ENCODE measurements at places on chromosomes 12 and 14. TPM values are rescaled to one million over a fixed set of nuclear protein-coding genes. Genes with fewer than 3 reads are reported as not detected.

DNA sequence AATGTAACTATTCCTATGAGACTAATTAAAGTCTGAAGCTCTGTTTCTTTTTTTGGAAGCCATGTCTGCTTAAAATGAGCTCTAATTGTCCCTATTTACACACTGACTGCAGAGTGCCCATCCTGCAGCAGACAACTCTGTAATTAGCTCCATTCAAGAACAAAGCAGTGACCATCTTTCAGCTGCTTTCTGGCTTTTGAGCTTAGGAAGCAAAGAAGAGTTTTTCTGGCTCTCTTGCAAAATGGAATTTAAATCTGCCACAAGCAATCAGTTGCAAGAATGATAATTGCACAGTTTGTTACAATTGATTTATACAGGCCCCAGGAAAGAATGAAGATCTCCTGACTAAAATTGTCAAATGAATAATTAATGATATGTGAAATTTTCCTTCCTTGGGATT is 83.4 kb downstream of the GAS2L3 start:
- DNase-seq: no peak

DNA sequence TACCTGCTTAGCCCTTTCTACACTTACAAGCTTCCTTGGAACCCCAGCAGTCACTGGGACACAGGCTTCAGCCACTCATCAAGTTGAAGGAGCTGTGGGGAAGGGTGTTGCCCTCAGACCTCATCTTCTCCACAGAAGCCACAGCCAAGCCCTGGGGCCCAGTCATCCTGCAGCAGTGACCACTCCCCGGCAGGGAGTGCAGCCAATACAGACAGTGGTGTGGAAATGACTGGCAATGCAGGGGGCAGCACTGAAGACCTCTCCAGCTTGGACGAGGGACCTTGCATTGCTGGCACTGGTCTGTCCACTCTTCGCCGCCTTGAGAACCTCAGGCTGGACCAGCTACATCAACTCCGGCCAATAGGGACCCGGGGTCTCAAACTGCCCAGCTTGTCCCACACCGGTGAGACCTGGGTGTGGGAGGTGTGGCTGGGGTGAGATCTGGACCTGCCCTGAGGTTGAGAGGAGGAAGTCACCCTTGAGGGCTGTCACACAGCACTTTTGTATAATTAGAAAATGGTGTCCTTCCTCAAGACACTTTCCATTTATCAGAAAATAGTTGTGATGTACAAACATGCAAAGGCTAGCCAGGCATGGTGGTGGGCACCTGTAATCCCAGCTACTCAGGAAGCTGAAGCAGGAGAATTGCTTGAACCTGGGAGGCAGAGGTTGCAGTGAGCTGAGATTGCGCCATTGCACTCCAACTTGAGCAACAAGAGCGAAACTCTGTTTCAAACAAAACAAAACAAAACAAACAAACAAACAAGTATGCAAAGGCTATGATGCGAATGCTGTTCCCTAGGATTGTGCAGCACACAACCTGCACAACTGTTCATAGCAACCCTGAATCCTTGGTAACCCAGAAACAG is 9.9 kb downstream of the GLI1 start:
- no peak for DNase-seq

Gene PRIMA1
- not detected for total RNA-seq

- DNase-seq: no peak
Observed at GRCh38 chr12:91180582-91181395, 1.8 kb downstream of the DCN start.

Gene AQP2
- not detected for total RNA-seq

DNA sequence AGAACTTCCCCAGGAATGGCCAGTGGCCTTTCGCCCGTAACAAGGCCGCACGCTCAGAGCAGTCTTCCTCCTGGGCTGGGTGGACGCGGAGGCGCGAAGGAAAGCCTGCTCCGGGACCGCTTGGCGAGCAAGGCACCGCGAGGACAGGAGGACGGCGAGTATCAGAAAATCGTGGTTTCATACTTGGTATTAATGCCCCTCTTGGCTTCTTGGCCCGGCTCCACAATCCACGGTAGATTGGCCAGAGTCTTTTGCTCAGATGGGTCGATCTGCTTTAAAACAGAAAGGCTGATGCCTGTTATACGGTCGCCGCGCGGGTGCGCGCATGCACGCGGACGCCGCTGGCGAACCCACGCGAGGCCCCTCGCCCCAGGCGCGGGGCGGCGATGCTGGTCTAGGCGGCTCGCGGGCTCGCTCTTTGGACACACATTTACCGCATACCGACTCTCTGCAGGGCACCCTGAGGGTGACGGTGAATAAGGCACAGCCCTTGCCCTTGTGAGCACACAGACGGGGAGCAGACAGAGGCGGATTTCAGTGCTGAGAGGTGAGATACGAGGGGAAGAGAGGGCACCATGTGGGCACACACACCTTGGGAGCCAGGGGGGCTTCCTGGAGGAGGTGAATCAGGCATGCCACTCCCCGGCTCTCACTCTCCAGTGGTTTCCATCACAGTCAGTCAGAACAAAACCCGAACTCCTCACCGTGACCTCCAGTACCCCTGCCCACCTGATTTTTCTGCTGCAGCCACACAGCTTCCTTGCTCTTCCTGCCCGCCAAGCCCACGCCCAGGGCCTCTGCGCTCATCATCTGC is 100.7 kb downstream of the APAF1 start:
- DNase-seq: no peak

Gene COX8C
- not detected for total RNA-seq

DNA sequence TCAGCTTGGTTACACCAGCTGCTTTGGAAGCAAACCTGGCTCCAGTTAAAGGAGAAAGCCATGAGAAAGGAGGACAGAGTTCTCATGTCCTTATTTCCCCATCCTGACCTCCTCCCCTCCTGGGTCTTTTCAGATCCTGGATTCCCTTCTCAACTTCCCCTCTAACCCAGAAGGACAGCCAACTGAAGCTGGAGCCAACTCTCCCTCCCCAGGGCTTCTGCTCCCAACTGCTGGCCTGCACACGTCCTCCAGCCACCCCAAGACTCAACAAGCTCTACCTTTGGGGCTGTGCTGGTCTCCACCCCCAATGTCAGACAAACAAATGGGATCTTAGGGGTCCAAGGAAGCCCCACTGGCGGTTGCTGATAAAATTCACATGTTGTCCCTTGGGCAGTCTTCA is 651.1 kb upstream of the TBX3 start:
- DNase-seq: no peak

- DNase-seq: no peak
Observed at GRCh38 chr12:98973395-98973794, 328.3 kb downstream of the APAF1 start.

Gene NUDT4
- 13.9 TPM for total RNA-seq
